ENCODE measurements at places on chromosomes 5 and 9.

DNA sequence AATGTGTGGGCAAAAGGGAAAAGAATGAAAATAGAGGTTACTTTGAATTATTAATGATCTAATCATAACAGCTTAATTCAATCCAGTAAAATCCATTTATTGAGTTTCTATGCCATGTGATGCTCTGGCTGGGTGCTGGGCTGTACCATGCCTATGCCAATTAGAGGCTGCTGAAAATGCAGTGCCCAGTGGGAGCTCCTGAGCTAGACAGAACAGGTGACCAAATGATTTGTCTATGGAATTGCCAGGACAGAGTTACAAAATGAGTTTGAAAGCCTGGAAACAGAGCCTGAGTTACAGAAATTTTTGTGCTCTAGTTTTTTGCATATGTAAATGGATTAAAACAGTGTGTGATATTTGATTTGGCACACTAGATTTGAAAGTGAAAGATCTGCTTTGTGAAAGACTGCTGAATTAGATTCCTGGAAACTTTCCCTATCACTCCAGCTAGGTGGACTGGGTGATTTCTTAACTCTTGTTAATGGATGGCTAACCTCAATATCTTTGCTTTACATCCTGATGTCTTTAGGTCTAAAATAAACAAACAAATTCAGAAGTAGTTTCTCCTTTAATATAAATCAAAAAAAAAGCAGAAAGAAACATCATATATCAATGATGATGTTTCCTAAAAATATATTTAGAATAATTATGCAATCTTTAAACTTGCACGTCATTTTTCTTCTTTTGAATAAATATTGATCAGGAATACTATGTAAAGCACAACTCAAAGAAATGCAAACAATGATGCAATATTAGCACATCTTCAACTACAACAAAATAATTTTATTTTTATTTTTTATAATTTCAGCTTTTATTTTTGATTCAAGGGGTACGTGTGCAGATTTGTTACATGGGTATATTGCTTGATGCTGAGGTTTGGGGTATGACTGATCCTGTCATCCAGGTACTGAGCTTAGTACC lies 194.8 kb upstream of the FBXL7 start:
- no peak for DNase-seq

DNA sequence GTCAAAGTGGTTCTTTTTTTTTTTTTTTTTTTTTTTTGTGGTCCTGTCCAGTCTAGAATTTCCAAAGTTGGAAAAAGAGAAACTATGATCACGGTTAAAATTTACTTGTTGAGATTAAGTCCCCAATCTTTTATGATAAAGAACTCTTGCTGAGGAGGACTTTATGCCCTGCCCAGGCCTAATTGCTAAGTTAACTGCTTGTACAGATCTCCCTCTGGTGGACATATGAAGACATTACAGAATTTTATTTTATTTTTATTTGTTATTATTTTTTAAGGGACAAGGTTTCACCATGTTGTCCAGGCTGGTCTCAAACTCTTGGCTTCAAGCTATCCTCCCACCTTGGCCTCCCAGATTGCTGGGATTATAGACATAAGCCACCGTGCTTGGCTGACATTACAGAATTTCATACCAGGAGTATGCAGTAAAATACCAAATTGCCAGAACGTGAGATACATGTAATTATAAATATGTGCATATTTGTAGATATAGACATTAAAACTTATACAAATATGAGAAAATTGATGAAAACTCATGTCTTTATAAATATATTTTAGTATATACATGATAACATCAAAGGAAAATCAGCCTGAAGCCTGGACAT lies 91.2 kb downstream of the RFK start:
- peak; percentile 33 for DNase-seq

GRCh38 chr5:159971514-159971913 lies 37.4 kb upstream of the TTC1 start:
- no peak for DNase-seq

DNA sequence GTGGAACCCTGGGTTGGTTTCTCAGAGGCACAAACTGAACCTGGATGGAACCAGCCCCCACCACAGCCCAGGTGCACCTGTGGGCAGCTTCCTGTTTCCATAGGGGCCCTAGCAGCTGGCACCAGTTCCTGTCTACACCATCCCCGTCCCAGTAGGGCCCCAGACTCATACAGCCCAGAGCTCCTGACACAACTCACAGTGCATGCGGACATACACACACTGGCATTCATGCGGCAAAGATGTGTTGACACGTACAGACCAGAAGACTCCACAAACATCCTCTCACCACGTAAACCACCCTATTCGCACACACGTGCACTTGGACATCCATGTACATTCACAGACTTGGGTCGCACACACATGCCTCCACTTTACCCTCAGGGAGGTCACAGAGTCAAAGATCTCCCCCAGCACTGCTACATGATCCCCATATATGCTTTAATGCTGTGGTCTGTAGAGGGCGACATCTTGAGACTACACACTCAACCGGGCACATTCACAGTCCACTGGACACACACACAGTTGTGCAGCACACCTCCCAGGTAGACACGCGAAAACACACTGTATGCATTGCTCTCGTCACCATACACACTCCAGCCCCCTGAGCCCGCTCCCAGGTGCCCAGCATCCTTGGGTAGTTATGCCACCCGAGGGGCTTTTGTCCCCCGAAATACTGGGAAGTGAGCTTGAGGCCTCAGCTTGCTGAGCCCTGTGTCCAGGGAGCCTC lies 22.4 kb downstream of the CXXC5 start:
- no peak for DNase-seq

- no peak for DNase-seq
Measured at GRCh38 chr5:144788556-144788955, 617.9 kb downstream of the KCTD16 start.

- peak; percentile 35 for DNase-seq
Measured at GRCh38 chr5:158903006-158903405, 196.7 kb downstream of the EBF1 start.
